H1 (cell line): ENCODE measurements at places on chromosomes 3 and 15.

DNA sequence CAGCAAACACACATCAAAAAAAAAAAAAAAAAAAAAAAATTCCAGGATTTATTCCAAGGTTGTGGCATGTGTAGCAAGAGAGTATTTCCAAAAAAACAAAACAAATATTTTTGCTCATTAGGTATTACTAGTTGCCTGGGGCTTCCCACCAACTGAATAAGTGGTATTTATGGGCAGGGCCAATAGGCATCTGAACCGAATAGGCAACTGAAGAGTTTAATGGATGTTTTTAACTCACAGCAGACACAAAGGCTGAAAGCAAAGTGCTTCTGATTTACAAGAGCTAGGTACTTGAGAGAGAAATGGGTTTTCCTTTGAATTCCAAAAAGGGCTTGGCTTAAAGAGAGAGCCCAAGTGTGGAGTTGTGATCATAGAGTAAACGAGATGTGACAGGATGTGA lies 21.4 kb downstream of the EIF4E3 start:
- no peaks in the 10 kb centered on the region for H3K4me1 ChIP-seq
- no peak overlapping the region for H3K27ac ChIP-seq
- no peak overlapping the region for H3K4me3 ChIP-seq
- no peak for DNase-seq

DNA sequence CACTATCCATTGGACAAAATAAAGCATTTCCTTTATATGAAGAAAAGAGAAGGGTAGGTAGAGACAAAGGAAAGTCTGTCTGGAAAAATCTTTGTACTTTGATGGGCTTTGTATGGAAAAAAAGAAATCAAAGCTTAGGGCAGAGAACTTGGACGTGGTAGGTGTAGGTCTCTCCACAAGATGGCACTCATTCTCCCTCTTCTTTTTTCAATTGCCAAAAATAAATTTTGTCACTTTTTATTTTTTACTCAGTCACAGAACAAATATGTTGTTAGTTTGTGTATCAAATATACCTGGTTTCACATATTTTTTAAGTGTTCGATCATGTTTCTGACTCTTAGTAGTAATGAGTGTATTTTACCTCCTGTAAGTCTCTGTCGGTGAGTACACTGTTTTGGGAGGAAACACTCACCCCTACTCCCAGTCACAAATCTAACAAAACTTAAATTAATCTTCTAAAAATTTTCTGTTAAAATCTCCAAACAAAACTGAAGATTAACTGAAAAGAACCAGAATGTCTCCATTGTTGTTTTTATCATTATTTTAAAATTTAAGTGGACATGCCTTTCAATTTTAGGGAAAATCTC lies 415.8 kb upstream of the GOLIM4 start:
- H3K36me3 ChIP-seq, result no peaks in the 10 kb centered on the region
- H3K27me3 ChIP-seq, result no peaks in the 10 kb centered on the region
- no peak overlapping the region for H3K27ac ChIP-seq

DNA sequence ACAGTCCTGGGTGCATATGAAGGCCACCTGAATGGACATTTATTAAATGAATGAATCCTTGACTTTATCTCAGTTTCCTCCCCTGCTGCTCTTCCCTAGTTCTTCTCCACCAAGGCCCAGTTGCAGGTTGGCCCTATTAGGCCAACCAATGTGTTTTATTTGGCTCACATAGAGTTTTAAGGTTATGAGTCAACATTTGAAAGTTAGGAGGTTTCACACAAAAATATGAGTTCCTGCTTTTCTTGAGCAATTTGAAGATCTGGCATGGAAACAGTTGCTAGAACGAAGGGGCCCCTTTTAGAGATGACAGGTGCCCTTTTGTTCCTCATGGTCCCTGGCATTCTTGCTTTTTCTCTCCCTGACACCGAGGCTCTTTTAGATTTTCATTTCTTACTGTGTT lies 83.0 kb upstream of the PDZRN3 start:
- no peaks in the 10 kb centered on the region for H3K27me3 ChIP-seq
- no peaks in the 10 kb centered on the region for H3K4me1 ChIP-seq
- no peak overlapping the region for H3K4me3 ChIP-seq
- no peaks in the 10 kb centered on the region for H3K36me3 ChIP-seq
- no peak for DNase-seq
- no peak overlapping the region for H3K27ac ChIP-seq

- no peaks in the 10 kb centered on the region for H3K27me3 ChIP-seq
- H3K27ac ChIP-seq, result no peak overlapping the region
Measured at GRCh38 chr3:11434017-11434526, 161.9 kb downstream of the ATG7 start.

DNA sequence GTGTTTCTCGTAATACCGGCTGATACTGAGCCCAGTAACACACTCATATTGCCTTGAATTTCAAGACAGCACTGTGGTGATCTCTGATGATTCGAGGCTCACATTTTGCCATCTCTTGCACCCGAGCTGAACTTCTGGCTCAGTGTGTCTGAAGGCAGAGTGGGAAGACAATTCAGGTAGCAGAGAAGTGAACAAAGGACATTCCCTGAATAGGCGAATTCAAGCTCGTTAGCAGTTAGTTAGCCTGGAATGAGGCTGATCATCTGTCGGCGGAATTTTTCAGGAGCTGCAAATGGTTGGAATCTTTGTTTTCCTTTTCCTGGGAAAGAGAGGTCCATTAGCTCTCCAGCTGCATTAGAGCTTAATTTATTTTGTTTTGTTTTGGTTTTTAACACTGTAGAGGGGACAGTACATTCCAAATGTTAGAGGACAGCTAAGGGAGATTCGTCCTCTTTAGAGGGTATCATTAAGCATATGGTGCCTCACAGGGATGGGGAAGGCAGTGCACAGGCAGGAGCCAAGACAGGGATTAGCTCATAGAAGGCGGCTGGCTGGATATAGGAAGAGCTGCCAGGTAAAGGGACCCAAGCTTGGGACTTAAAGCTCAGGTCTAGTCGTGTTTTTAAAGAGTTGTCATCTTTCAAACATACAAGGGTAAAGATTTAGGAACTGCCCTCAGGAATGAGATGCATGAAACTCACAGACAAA lies 119.7 kb upstream of the DLG1 start:
- H3K4me1 ChIP-seq, result peaks cover 6% of the 10 kb centered on the region
- DNase-seq, result no peak
- no peak overlapping the region for H3K27ac ChIP-seq

- no peak overlapping the region for H3K27ac ChIP-seq
- peaks cover 12% of the 10 kb centered on the region for H3K36me3 ChIP-seq
- no peak for DNase-seq
- H3K27me3 ChIP-seq, result no peaks in the 10 kb centered on the region
- H3K4me3 ChIP-seq, result no peak overlapping the region
- H3K4me1 ChIP-seq, result peaks cover 1% of the 10 kb centered on the region; the same call in 1 of the 2 replicates
Measured at GRCh38 chr15:64070965-64071851, 22.4 kb downstream of the CIAO2A start.
